ENCODE measurements at places on chromosomes 4 and X.

DNA sequence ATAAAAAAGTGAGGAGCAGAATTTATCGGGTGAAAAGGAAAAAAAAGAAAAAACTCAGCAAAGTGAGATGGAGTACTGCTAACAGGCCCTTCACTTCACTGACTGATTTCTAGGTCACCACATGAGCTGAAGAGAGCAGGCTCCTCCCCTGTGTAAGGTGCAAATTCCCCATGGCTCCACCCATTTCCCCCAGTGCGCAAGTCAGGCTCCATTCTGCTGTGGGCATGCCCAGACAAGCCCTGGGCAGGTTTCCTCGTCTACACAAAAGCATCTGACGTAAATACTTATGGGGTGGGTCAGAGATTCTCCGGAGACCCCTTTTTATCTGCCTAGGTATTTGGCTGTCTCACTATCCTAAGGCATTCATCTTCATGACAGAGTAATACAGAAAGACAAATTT is 157.9 kb downstream of the MAGEB5 start:
- peak; percentile 0 for DNase-seq

DNA sequence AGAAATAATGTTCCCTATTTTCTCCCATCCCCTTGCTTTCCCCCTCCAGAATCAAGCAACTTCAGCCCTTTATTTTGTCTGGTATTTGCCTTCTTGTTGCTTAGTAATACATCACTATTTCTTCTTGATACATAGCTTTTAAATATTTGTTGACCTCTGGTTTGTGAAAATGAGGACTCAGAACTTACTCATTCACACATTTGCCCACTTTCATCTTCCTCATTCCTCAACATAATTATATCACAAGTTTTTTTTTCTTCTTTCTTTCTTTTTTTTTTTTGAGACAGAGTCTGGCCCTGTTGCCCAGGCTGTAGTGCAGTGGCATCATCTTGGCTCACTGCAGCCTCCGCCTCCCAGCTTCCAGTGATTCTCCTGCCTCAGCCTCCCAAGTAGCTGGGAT is 28.9 kb upstream of the NDUFC1 start:
- no peak for DNase-seq

DNA sequence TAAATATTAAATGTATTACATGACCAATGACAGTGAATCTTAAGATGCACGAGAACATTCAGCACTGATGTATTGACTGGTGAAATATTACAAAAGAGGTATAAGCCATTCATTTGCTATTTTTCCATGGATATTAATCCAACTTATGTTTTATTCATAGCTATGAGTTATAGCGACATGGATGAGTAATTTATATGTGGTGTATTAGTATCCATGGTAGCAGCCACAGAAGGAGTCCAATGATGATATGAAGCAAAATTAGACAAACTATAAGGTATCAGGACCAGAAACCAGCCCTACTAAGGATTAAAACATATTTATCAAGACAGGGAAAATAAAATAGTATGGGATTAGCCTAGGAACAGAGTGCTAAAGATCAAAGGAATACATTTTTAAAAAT is 50.7 kb downstream of the THAP9 start:
- no peak for DNase-seq

DNA sequence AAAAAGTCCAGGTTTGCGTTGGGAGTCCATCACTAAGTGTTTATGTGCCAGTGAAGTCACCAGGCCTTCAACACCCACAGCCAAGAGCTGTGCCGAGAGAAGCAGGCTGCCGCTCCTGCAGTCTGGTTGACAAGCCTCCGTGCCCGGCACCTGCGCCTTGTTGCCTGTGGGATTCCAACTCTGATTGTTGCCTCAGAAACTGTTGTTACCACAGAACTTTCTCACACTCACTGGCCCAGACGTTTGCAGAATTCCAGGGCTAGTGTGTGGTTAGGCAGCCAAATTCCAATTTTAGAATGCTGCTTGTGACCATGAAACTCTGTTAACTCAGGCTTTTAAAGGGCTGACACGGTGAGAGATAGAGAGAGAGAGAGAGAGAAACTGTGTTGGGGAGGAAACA is 119.5 kb upstream of the LIMCH1 start:
- DNase-seq: no peak

DNA sequence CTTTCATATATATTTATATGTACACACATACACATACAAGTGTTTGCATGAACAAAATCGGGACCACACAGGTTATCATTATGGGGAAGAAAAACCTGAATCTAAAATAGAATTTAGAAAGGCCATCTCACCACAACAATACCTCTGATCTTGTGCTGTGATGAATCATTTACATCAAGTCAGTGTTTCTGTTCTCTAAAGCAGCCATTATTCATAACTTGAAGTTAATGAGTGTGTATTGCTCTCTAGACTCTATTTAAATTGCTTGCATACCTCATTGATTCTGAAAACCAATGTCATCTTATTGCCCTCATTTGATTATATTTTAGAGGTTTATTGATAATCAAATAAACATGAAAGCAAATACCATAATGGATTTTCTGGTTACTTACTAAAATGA is 71.6 kb downstream of the FAM114A1 start:
- DNase-seq: no peak

DNA sequence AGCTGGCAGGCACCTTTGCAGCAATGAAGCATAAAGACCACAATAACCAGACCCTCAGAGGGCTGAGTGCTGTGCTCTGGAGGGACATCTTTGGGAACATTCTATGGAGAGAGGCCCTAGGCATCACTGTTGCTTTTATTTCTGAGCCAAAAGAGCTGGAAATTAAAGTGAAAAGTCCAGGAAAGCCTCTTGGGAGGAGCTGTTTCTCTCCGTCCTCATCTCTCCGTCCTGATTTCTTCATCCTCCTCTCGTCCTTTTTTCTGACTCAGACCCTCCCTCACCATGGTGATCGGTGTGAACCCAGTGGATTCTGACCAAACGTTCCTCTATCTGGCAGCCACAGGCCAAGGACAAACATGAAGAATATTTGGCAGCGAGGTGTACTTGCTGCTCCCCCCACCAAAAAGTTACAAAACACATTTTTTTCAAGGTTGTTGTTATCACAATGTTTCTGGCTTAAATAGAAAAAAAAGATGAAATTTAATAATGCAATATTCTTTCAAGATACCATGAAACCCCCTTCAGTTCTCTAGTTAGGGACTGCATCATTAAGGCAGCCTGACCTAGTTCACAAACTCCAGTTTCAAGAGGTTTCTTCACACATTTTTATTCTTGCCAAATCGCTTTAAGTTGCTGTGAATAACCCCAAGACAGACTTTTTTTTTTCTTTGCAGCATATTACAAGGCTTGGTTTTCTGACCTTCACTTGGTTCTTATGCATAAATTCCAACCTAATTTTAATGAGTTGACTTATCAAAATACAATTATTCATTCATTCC is 80.2 kb downstream of the SCD5 start:
- DNase-seq: no peak

GRCh38 chr4:88674565-88674964 is 23.1 kb downstream of the NAP1L5 start:
- no peak for DNase-seq

GRCh38 chr4:38968668-38969067 is 63.5 kb downstream of the TMEM156 start:
- DNase-seq: no peak
